Foreskin keratinocyte (primary cell): ENCODE measurements at places on chromosomes 16 and 17. TPM values are rescaled to one million over a fixed set of nuclear protein-coding genes. Genes with fewer than 3 reads are reported as not detected.
A peak's percentile ranks its signal among the peaks of the same experiment; 100 is the strongest.

Gene OTOA
- total RNA-seq, result 0.07 and 0.17 TPM in 2 replicates

Gene TBC1D3H
- not detected in 2 replicates for total RNA-seq

- DNase-seq, result no peak
These were observed 1.6 kb downstream of the EXOC3L1 start for GRCh38 chr16:67188323-67188722.

DNA sequence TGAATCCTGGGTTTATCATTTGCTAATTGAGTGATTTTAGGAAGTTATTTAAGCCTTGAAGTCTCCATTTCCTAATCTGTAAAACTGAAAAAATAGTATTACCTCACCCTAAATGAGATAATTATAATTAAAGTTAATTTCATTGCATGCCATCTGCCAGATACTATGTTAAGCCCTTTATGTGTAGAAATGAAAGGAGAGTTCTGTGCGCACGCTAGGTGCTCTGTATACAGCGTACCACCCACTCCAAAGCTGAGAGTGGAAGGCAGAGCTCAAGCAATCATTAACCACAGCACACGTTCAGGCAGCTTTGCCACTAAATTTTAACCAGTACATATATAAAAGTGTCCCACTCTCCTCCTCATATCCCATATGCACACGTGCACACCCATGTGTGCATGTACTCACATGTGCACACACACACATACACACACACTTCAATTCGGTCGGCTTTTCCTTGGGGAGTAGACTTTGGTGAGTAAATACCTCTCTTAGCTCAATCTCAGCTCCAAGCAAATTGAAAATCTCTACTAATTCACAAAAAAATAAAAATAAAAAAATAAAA, 204.8 kb downstream of the GRIN2A start:
- DNase-seq, result no peak

DNA sequence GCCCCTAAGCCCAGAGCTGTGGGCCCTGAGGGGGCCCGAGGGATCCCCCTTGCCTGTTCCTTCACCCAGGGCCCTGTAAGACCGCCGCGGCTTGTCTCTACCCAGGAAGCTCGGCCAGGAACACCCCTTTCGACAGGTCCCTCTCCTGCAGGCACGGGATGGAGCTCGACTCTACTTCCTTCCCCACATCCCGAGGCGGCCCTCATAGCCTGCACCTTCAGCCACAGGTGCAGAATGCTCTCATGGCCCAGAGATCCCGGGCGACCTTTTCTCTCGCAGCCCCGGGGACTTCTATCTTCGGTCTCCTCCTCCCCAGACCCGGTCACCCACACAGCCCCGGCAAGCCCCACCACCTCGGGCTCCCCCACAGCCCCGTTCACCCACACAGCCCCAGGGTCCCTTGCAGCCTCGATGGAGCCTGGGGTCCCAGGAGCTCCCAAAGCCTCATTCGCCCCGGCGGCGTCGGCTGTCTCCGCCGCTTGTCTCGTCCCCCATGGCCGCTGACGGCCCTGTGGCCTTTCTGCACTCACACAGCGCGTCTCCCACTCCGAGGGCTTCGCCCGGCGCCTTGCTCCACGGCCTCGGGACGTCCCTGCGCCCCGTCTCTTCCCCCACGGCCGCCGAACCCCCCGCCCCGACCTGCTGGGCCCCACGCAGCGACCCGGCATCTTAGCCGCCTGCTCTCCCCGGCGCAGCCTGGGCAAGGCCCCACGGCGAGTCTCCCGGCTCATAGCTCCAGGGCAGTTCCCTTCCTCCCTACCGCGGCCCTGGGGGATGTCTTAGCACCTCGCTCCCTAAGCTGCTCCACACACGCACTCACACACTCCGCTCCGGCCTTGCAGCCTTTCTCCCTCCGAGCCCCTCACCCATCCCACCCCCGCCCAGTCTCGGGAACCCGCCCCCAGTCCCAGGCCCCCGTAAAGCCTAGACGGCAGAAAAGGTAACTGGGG, 650 bp downstream of the KIAA0753 start:
- no peak for DNase-seq

DNA sequence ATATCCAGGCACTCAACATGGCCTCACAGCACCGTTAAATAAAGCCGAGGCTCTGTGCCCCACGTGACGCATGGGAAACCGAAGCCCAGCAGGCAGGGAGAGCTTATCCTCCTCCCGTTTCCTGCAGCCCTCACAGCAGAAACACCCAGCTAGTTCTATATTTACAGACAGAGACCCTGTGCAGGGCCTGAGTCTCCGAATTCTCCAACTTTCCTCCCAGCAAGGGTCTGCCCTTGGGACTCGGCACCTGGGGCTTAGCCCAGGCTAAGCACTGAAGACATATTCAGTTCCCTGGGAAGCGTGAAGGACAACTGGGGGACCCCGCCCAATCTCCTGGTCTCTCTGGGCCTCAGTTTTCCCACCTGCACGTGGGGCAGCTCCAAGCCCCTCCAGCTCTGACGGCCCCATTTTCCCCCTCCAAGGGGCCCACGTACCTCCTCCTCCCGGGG, 29.2 kb downstream of the TRPV3 start:
- DNase-seq, result no peak

GRCh38 chr17:44865931-44866330, 18.2 kb downstream of the HIGD1B start:
- no peak for DNase-seq

DNA sequence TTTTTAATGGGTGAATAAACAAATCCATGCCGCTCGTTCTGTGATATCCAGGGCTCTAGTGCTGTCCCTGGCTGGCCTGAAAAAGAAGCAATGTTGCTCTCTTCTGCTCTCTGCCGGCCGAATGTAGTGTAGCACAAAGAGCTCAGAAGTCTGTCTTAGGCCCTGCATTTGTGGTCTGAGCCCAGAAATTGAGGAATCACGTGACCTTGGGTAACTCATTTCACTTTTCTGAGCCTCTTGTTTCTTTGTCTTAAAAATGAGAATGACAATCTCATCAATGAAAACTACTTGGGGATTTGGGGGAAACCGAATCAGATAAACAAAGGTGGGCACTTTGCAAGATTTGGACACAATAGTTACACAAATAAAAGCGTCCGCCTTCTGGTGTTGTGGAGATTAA, 381.6 kb upstream of the ASIC2 start:
- DNase-seq, result peak; percentile 10

Gene TTYH2
- total RNA-seq, result 1.8 and 3.1 TPM in 2 replicates

- no peak for DNase-seq
These were observed 32.0 kb upstream of the ABCA5 start for GRCh38 chr17:69358688-69359596.

Gene CHRNE
- not detected in 2 replicates for total RNA-seq

DNA sequence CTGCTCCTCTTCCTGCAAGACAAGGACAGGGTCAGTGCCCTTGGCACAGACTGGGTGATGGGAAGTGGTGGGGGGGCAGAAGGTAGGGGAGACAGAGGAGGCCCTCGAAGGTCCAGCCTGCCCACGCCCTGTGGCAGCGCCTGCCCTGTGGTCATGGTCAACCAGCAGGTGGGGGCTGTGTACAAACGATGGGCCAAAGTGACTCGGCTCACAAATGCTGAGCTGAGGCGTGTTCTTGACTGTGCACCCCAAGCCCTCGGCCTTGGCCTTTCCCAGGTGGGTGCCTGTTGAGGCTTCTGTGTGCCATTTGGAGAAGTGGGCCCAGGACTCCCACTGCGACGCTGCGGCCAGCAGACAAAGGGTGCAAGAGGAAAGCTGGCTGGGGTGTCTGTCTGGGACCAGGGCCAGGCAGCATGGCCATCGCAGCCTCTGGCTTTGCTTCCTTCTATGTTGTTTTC, 22.6 kb downstream of the MXRA7 start:
- no peak for DNase-seq

GRCh38 chr17:77125432-77125901, 15.3 kb upstream of the SEC14L1 start:
- peak; percentile 100 for DNase-seq

DNA sequence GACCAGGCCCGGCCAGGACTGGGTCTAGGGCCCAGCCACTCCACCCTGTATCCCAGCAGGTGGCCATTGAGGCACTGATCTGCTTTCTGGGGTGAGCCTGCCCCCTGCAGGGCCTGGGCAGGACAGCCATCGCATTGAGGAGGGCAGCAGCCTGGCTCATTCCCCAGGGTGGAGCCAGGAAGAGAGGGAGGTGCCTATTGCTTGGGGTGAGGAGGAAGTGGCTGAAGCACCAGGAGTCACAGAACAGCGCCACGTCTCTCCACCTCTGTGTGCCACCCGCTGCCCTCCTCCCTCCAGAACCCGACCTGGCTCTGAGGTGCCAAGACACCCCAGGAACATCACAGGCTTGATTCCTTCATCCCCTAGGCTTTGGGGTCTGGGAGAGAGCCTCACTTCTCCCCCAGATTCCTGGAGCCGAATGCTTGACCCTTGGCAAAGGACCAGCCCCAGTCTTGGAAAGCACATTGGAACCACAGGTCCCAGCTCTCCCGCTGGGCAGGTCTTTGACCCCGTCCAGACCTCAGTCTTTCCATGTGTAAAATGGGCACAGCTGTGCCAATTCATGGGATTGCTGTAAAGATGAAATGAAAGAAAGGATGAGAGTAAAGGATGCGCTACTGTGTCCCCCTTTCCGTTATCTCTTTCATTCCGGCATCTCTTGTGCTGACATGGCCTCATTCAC, 7.2 kb upstream of the KRT36 start:
- DNase-seq, result peak; percentile 84

GRCh38 chr16:84942786-84943185, 68.5 kb downstream of the ZDHHC7 start:
- no peak for DNase-seq

Gene LITAFD
- not detected in 2 replicates for total RNA-seq

Gene C16orf54
- total RNA-seq, result not detected in 2 replicates

- no peak for DNase-seq
These were observed 21.2 kb downstream of the AKAP1 start for GRCh38 chr17:57106107-57106835.

DNA sequence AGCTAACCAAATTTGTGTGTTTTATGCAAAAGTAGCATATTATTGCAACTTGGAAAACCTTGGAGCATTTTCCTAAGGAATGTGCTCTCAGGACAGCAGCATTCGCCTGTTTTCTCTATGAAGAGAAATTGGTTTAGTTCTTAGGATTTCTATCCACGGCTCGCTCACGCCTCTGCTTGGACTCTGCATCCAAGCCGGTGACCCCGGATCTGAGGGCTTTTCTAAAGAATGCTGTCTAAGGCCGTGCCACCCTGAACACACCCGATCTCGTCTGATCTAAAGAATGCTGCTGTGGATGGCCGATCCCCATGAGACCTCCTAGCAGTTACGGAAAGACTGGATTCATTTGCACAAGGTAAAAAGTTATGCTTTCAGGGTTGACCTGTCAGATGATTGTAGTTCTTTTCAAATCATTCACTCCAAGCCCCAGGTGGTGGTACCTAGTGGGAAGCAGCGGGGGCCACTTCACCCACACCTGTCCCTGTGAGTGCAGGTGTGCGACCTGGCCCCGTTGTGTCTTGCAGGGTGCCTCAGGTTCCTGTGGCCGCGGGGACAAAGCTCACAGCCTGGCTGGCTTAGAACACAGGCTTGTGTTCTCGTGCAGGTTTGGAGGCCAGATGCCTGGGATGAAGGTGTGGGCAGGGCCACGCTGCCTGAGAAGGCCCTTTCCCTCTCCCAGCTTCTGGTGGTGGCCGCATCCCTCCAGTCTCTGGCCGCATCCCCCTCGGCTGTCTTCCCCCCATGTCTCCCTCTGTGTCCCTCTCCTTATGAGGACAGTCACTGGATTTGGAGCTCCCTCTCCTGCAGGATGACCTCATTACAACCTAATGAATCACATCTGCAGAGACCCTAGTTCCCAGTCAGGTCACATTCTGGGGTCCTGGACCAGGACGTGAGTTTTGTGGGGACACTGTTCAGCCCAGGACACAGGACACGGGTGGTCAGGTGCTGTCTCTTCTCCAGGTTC, 71.1 kb downstream of the BANP start:
- no peak for DNase-seq

GRCh38 chr17:47237841-47238240, 15.8 kb upstream of the ITGB3 start:
- DNase-seq, result no peak

DNA sequence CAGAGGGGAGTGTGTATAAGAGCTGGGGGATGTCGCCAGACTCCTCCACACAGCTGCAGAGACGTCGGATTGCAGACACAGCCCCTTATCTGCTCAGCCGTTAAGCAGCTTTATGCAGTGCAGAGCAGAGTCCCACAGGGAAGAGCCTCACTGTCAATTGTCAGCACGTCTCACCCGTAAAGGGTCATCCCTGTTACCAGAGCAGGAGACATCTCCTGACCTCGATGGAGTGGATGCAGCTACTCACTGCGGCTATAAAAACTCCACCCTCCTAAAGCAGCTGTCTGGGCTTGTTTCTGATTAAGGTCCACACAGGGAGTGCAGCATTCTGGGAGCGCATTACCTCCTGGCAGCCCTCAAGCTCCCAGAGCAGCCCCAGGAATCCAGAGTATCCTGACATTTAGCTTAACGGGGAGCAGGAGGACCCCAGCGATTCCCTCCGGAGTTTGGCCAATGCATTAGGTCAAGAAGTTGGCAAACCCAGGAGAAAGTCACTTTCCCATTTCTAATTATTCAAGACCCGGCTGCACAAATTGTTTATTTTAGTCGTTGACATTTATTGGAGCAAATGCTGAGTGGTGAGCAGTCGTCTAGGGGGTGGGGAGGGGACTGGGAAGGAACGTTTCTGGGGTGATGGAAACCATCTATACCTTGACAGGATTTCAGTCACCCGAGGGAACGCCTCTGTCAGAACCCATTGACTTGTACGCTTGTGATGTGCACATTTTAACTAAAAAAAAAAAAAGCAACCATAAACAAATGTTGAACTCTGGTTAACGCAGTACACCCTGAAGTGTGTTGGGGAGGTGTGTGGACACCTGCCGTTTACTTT, 100.0 kb upstream of the ZNF469 start:
- DNase-seq, result peak; percentile 59

DNA sequence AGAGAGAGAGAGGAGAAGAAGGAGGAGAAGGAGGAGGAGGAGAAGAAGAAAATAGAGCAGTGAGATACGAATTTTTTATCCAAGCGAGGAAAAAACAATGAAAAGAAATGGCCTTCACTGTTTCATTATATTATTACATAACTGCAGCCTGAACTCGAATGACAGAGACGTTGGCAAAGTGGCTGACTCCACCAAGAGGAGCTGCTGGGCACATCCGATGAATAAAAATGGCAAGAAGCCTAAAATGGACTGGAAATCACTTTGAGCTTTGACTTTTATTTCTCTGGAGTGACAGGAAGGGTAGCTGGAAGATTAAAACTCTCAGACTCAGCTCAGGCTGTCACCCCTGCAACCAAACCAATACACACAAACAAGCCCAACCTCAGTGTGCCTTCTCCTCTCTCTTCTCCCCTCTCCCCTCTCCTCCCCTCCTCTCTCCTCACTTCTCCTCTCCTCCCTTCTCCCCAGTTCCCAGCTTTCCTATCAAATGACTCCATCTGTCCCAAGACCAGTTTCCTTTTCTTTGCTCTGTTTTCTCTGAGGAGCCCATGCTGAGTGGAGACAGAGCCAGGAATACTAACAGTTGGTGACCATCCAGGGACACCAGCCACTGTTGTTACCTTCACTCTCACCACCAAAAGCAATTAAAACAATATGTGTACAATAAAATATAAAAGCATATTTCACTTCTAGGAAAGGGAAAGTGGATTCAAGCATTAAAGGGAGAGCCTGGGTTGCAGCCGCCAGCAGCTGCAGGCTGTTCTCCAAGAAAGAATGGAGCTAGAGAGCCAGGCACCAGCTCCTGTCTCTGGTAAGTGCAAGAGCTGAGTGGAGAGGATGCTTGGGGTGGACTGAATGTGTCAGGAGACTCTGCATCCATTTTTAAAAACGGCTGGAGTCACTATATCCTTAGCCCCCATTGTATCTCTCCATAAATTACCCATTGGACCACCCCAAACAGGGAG, 51.2 kb downstream of the SOX9 start:
- DNase-seq, result no peak

Gene GLTPD2
- not detected in 2 replicates for total RNA-seq

Gene HOXB13
- not detected in 2 replicates for total RNA-seq
